GOT3 (cell line): ENCODE measurements at places on chromosomes 1 and 21.

GRCh38 chr1:19037659-19038058, 81.2 kb upstream of the IFFO2 start:
- no peak for DNase-seq

DNA sequence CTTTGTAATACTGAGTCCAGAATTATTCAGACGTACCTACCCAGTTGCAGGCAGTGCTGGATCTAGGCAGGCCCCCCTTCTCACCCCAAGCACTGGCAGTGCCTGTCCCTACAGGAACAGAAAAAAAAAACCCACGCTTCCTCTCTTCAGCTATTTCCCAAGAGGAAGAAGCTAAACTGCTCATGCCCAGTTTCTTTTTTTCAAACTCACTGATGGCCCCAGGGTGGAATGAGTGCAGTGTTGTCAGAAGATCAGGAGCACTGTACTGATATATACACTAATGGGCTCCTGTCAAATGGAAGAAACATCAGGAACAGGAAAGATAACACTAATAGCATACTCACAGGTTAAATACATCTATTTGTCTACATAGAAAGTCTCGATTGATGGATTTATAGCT, 28.2 kb upstream of the DOCK7 start:
- DNase-seq = no peak

DNA sequence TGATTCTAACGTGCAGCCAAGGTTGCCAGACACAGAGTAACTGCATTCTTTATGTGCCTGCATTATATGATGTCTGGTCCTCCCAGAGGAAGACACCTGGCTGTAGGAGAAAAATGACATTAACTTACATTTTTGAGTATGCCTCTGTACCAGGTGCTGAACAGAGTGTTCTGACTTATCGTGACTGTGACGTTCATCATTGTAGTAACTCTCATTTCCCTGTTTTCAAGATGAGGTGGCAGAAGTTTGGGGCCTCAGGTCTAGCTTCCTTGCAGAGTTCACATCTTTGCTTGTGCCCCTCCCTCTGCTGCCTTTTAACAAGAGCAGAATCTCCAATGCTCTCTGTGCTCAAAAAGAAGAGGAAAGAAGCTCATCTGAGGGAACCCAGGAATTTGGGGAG, 488.0 kb downstream of the AJAP1 start:
- no peak for DNase-seq

- DNase-seq = no peak
Observed at GRCh38 chr1:64864018-64864940, 102.1 kb downstream of the JAK1 start.

- DNase-seq = no peak
Observed at GRCh38 chr1:46175243-46175642, 356 bp downstream of the TSPAN1 start.

DNA sequence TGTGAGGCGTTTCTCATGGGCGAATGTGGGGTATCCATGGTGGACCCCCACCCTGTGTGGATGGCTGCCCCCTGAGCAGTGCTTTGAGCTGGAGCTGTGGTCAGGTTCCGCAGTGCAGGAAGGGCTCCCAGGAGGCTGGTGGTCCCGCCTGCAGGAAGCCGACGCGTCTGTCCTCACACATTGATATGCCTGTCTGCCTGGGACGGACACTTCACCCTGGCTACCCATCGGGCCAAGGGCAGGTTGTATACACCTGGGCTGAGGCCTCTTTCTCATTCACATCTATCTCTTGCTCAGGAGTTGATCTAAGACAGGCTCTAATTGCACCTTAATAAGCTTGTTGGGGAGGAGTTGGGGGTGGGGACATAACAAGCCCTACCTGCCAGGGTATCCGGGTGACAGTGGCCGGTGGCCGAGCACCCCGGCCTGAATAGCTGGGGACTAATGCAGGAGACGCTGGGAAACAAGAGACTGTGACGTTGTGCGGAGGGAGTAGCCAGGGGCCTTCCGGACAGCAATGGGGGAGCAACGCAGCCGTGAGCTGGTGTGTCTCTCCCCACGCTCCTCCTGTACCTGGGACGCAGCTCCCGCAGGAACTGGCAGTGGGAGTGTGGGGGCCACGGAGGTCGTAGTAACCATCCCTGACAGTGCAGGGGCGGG, 21.7 kb downstream of the PDXK start:
- no peak for DNase-seq

DNA sequence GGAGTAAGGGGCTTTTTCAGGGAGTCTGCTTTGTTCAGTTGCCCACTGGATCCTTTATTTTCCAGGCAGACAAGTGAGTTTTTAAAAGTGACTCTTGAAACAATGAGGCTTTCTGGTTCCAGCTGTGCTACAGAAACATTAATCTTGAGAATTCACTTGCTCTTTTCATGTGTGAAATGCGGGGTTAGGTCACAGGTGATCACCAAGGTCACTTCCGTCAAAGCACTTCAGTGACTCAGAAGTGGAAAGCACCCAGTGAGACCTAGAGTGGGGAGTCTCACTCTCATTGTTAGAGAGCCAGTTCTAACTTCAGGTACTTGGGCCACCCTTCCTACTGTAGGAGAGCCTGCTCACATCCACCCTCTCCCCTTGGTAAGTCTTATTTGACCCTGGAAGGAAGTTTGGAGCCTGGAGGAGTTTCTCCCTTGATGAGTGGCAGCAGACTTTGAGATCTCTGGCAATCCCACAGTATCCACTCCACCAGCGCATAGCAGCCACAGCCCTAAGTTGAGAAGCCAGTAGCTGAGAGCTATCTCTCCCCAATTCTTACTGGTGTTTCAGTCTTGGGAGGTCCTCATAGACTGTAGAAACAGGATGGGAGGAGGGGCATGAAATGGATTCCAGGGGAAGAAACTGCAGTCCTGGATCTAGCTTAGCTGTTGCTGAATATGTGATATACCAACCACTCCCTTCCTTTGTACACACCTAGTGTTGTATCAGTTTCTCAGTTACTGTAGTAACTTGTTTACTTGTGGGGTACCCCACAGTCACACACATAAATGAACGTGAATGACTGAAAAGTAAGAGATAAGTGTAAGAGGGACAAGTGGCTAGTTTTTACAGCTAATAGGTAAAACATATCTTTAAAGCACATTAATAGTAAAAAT, 3.1 kb downstream of the TACSTD2 start:
- DNase-seq = no peak

DNA sequence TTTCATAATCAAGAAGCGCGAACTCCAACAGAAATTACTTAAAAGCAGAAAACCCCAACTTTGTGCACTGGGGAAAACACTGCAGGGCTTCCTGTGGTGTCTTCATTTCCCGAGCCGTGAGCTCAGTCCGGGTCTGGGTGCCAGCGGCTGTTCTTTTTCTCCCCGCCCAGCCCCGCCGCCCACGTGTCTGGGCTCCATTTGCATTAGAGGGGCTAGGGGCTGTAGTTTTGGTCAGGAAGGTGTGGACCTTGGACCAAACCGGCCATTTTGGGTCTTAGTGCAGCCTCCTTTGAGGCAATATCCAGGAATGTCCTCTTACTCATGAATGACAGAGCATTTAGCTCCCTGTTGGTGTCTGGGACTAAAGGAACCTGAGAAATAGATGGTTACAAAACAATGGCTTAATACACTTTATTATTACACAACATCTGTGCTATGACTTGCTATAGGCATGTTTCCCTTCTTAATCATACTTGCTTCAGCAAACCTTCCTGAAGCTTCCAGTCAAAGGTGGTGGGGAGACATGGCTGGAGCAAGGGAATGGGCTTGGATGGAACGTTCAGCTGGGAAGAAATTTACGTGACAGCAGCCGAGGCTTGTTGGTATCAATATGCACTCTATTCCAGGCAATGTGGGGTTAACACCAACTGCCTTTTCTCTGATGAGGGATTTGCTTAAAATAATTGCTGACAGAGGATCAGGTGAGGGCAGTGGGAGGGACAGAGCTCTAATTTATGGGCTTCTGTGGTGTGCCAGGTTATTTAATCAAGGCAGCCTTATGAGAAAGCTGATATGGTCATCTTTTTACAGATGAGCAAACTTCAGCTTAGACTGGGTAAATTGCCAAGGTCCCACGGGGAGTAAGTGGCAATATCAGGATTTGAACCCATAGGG, 1.1 kb downstream of the AGTRAP start:
- DNase-seq = no peak

DNA sequence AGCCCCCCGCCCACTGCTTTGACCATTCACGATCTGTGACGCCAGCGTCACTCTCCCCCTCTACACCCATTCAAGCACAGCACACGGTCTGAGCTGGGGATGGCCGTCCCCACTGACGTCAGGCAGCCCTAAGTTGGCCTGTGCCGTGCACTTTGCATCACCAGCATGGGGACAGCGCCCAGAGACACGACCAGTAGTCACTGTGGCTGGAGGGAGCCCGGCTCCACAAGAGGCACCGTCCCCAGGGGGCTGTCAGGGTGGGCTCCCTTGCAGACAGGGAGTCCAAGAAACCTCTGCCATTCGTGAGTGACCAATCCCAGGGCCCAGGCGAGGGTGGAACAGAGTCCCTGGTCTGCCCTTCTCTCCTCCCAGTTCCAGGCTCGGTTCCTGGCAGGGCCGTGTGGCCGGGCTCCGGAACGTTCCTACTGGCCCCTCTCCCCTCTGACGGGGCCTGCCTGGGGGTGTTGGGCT, 2.3 kb downstream of the KRTAP10-8 start:
- no peak for DNase-seq

DNA sequence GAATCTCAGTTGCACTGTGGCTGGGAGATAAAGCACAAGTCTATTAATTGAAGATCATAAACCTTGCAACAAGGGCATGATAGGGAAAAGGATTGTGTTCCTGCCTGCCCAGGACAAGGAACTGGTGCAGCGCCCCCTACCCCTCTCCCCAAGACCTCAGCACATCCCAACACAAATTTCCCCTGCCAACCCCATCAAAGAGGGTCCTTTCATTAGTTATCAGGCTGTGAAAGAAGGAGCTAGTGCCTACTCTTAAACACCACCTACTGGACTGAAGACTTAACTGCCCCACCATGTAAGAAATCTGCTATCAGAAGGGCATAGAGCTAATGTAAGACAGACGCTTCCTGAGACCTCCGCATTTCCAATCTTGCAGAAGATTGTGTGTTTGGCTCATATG, 372.6 kb downstream of the AGBL4 start:
- DNase-seq = no peak

GRCh38 chr1:101323535-101323934, 86.7 kb downstream of the S1PR1 start:
- no peak for DNase-seq

DNA sequence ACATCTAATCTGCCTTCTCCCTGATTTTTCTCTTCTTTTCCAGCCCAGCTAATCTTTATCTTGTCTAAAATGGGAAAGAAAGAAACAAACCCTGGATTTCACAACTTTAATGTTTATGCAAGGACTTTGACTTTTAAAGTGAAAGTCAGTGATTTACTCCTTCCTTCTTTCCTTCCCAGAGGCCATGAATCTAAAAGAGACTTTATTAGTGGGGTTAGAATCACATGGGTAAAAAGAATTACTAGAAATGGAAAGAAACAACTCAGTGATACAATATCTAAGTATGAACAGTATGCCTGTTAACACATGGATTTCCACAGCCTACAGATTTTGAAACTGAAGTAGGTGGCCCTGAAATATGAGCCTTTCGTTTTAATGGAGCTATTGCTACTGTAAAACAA, 59.8 kb upstream of the KCNK2 start:
- no peak for DNase-seq

- DNase-seq = no peak
Observed at GRCh38 chr1:71170925-71171324, 90.1 kb upstream of the ZRANB2 start.

DNA sequence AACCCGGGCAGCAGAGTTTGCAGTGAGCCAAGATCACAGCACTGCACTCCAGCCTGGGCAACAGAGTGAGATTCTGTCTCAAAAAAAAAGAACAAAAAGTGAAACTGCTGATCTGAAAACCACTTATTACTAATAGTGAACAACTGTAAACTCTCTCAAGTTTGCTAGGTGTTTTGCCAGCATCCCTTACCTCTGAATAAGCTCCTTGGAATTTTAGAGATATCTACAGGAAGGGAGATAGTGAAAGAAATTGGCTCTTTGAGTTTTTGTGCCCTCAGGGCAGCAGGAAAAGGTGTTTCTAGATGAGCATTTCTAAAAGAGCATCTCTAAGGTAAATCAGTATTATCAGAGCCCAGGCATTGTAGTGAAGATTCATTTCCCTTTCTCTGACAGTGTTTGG, 27.1 kb downstream of the PARK7 start:
- DNase-seq = no peak

GRCh38 chr1:109490029-109490933, 3.6 kb upstream of the CYB561D1 start:
- DNase-seq = no peak

GRCh38 chr1:169348383-169349036, 19.1 kb downstream of the NME7 start:
- no peak for DNase-seq
